ENCODE measurements at places on chromosomes 2 and 18.

DNA sequence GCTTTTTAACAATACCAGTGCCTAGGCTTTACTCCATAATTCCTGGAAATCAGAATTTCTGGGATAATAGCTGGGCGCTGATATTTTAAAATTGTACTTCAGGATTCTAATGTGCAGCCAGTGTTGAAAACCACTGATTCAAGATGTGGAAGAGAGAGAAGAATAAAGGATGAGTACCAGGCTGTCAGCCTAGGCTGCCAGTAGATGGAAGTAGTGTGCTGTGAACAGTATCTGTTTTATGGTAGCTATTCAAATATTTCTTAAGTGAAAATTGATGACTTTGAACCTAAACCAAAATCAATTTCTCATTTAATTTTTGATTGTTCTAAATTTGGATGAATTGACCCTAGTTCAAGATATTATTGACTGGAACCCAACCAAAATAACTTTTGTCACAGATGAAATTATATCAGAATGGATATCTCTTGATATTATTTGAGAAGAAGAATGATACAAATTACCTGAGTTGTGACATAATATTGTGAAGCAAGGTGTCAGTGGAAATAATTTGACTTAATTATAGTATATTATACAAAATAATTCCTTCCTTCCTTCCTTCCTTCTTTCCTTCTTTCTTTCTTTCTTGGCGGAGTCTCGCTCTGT lies 88.0 kb downstream of the COMMD1 start:
- DNase-seq, result no peak

GRCh38 chr2:64773461-64774118 lies 119.9 kb upstream of the SERTAD2 start:
- no peak for DNase-seq

GRCh38 chr2:61017003-61017555 lies 441 bp upstream of the PEX13 start:
- peak; percentile 35 for DNase-seq

DNA sequence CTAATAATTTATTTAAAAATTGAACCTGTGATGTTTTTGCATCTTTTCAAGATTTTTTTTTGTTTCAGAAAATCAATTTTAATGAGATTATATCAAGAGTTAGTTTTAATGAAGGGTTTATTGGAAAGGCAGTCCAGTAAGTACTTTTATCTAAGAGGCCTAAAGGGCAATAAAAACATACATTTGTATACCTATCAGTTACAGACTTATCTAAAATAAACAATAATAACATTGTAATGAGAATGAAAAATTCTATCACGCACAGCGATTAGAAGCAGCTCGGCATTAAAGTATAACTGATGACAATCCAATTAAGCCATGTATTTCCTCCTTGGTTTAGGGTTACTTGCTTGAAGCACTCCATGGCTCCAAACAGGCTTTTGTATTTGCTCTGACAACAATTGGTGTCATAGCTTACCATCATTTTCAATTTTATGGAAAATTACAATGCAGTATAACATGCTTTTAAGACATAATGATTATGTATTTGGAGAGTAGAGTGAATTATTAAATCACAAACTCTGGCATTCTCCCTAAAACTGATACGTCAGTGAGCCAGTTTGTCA lies 629.4 kb downstream of the TSN start:
- no peak for DNase-seq

DNA sequence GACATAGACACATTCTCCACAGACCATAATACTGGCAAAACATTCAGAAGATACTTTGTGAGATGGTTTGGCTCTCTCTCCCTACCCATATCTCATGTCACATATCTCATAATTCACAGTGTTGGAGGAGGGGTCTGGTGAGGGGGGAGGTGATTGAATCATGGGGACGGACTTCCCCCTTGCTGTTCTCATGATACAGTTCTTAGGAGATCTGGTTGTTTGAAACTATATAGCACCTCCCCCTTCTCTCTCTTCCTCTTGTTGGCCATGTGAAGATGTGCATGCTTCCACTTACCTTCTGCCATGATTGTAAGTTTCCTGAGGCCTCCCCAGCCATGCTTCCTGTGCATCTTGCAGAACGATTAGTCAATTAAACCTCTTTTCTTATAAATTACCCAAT lies 61.1 kb downstream of the HK2 start:
- no peak for DNase-seq

DNA sequence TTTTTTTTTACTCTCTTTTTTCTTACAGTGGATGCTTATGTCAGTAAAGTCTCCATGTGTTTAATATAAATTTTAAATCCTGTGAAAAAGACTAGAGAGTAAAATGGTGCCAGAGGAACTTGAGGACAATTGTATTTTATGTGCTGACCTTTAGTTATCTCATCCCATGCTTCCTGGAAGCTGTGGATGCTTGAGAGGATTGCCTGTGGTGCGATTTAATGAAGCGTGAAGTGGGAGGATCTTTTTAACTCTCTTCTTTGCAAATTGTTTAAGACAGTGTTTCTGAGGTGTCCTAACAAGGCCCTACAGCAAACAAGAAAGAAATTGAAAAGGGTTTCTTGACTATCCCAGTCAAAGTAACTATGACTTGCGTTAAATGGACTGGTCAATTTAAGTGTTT lies 84.2 kb downstream of the DTNA start:
- no peak for DNase-seq

GRCh38 chr2:55099493-55099877 lies 49.2 kb upstream of the RTN4 start:
- DNase-seq, result no peak

DNA sequence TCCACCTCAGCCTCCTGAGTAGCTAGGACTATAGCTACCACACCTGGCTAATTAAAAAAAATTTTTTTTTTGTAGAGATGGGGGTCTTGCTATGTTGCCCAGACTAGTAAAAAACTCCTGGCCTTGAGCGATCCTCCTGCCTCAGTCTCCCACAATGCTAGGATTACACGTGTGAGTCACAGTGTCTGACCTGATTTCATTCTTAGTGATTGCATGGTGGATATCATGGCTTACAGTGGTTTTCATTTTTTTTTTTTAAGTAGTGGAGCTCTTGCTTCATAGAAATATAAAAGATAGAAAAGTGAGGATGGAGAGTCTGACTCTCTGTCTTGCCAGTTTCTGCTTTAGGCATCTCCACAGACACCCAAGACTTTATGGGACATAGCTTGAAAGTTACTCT lies 83.6 kb downstream of the CDC42EP3 start:
- no peak for DNase-seq

- DNase-seq, result no peak
These were observed 57.5 kb downstream of the HS1BP3 start for GRCh38 chr2:20593072-20594034.

- DNase-seq, result no peak
These were observed 284.3 kb upstream of the SPRED2 start for GRCh38 chr2:65716698-65717097.
